ENCODE measurements at places on chromosomes 12 and 14.

DNA sequence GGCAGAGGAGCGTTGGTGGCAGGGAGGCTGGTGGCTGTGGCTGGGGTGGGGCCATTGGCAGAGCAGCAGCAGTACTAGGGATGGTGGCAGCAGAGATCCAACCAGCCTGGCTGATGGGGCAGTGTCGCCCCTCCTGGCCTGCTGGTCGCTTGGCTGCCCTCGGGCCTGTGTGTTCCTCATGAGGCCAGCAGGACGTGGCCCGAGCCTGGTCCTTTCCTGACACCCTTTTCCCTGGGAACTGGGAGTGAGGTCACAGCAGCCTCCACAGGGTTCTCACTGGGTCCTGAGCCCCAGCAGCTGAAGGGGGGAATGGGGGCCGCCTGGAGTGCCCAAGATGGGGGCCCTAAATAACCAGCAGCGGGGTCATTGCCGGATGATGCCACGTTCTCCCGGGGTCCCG, 46.1 kb downstream of the KIF26A start:
- H3K27ac ChIP-seq: no peak overlapping the region
- no peaks in the 10 kb centered on the region for H3K36me3 ChIP-seq
- H3K4me3 ChIP-seq: no peak overlapping the region

- no peaks in the 10 kb centered on the region for H3K4me1 ChIP-seq
- H3K36me3 ChIP-seq: no peaks in the 10 kb centered on the region
- H3K27ac ChIP-seq: no peak overlapping the region
- H3K4me3 ChIP-seq: no peak overlapping the region
- no peak for DNase-seq
- no peaks in the 10 kb centered on the region for H3K27me3 ChIP-seq
These were observed 87.6 kb upstream of the EGLN3 start for GRCh38 chr14:34038358-34039057.

DNA sequence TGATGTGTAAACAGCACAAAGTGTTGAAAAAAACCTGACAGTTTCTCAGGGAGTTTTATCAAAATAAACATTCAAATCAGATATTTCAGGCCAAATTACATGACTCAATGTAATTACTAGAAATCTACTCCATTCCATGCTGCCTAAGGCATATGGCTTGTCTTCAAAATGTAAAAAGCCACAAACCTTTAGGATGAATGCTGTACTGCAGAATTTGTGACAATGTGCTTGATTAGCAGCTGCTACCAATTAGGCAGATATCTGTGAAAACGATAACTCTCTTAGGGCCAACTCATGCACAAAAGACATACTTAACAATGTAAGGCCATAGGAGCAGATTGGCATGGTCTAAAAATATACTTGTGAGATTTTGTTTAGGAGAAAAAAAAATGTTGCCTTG, 267.0 kb downstream of the DACT1 start:
- H3K36me3 ChIP-seq: no peaks in the 10 kb centered on the region
- no peaks in the 10 kb centered on the region for H3K27me3 ChIP-seq
- no peak overlapping the region for H3K4me3 ChIP-seq
- no peak overlapping the region for H3K27ac ChIP-seq
- no peak for DNase-seq
- H3K4me1 ChIP-seq: no peaks in the 10 kb centered on the region

- H3K27ac ChIP-seq: no peak overlapping the region
- no peak for DNase-seq
- H3K4me3 ChIP-seq: no peak overlapping the region
- no peaks in the 10 kb centered on the region for H3K36me3 ChIP-seq
These were observed 151.6 kb downstream of the ADGRD1 start for GRCh38 chr12:131105351-131105735.

- no peaks in the 10 kb centered on the region for H3K4me1 ChIP-seq
- DNase-seq: no peak
- no peak overlapping the region for H3K27ac ChIP-seq
These were observed 27.1 kb downstream of the ATP6V1D start for GRCh38 chr14:67332468-67332867.

GRCh38 chr14:81464253-81465002, 64.3 kb upstream of the STON2 start:
- H3K36me3 ChIP-seq: no peaks in the 10 kb centered on the region
- no peaks in the 10 kb centered on the region for H3K27me3 ChIP-seq
- H3K4me3 ChIP-seq: peak overlapping the region; percentile 71
- H3K4me1 ChIP-seq: no peaks in the 10 kb centered on the region
- DNase-seq: peak; percentile 80
- peak overlapping the region; percentile 75 for H3K27ac ChIP-seq

DNA sequence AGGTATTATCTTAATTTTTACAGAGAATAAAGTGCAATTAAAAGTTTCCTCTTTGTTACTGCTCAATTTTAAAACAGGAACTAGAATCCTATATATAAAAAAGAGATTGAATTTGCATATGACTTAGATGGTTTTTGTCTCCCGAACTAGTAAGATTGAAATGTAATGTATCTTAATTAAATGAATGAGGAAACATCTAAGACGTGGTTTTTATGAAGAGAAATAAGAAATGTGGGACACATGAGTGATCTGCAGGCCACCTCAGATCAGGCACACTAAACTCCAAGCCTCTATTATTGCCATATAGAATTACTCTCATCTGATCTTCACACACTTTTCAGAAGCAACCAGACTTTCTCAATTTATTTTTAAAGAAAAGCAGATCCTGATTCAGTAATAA, 158.6 kb downstream of the CPNE8 start:
- no peak for DNase-seq
- H3K27me3 ChIP-seq: no peaks in the 10 kb centered on the region
- H3K4me3 ChIP-seq: no peak overlapping the region
- no peak overlapping the region for H3K27ac ChIP-seq
- H3K4me1 ChIP-seq: peaks cover 5% of the 10 kb centered on the region

- peaks cover 10% of the 10 kb centered on the region for H3K4me1 ChIP-seq
- no peaks in the 10 kb centered on the region for H3K36me3 ChIP-seq
- no peak overlapping the region for H3K27ac ChIP-seq
- DNase-seq: no peak
These were observed 12.7 kb downstream of the OLR1 start for GRCh38 chr12:10159280-10159679.
